ENCODE measurements at places on chromosomes 4 and X. TPM values are rescaled to one million over a fixed set of nuclear protein-coding genes. Genes with fewer than 3 reads are reported as not detected.

DNA sequence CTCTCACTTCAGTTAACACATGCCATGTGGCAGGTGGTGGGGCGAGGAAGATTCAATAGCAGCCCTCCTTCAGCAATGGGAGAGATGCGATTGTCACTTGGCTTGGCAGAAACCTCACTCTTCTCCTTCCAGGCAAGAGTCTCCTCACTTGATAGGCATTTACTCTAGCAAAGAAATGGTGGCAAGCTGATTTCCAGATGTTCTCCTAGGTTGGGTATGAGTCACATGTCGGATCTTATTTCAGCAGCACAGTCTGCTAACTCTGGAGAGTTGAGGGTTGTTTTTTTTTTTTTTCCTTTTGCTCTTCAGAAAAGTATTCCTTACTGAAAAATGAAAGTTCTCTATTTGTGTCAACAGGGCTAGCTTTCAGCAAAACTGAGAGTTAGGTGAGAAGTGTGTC is 119.5 kb upstream of the CHRDL1 start:
- no peak for DNase-seq

GRCh38 chr4:3184725-3185124 is 64.2 kb upstream of the MSANTD1 start:
- DNase-seq, result no peak

LANCL3 gene
- not detected for polyA plus RNA-seq

GC gene
- not detected for polyA plus RNA-seq

MAGEA1 gene
- polyA plus RNA-seq, result not detected

TSPAN6 gene
- 5.6 TPM for polyA plus RNA-seq
